ENCODE measurements at places on chromosomes 3 and 15. TPM values are rescaled to one million over a fixed set of nuclear protein-coding genes. Genes with fewer than 3 reads are reported as not detected.

Gene SLC2A2
- not detected for polyA plus RNA-seq

Gene CLDN18
- polyA plus RNA-seq = not detected

Gene PTX3
- polyA plus RNA-seq = 10.9 TPM

Gene KBTBD13
- polyA plus RNA-seq = 0.03 TPM

Gene SCG3
- polyA plus RNA-seq = 0.23 TPM

Gene DPPA2
- polyA plus RNA-seq = not detected

Gene PRSS50
- not detected for polyA plus RNA-seq

Gene C2CD4B
- 1.7 TPM for polyA plus RNA-seq

Gene STRC
- not detected for polyA plus RNA-seq

Gene SLC22A13
- polyA plus RNA-seq = not detected

Gene AHSG
- polyA plus RNA-seq = not detected

Gene ARIH2
- 53.7 TPM for polyA plus RNA-seq

Gene SLC7A14
- 0.79 TPM for polyA plus RNA-seq

Gene FES
- polyA plus RNA-seq = 4.9 TPM

Gene DZIP1L
- polyA plus RNA-seq = 1.2 TPM
